Activated naive CD4-positive, alpha-beta T cell treated with anti-CD3 and anti-CD28 coated beads, Interleukin-2, amount 50 U/mL, for 72 hours (primary cell): ENCODE measurements at places on chromosomes 7 and 10.

DNA sequence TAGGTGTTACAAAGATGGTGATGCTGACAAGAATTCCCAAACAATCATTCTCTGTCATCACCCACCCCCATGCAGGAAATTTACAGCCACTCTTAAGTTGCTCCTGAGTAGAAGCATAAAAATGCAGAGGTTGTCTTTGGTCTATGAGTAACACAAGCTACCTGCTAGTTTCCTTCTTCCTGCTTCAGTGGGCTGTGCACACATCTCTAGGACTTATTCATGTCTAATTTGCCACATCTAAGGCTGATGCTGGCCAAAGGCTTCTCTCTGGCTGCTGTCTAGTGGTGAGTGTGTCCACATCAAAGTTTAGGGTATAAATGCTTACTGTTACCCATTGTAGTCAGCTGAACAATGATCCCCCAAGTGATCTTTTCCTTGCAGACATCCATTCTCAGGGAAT, 662.5 kb downstream of the TYW1 start:
- no peak for DNase-seq

- no peak for DNase-seq
Observed at GRCh38 chr7:46534664-46535588, 613.9 kb upstream of the IGFBP3 start.

- DNase-seq = peak; percentile 48
Observed at GRCh38 chr7:157496416-157497275, 159.8 kb downstream of the DNAJB6 start.

DNA sequence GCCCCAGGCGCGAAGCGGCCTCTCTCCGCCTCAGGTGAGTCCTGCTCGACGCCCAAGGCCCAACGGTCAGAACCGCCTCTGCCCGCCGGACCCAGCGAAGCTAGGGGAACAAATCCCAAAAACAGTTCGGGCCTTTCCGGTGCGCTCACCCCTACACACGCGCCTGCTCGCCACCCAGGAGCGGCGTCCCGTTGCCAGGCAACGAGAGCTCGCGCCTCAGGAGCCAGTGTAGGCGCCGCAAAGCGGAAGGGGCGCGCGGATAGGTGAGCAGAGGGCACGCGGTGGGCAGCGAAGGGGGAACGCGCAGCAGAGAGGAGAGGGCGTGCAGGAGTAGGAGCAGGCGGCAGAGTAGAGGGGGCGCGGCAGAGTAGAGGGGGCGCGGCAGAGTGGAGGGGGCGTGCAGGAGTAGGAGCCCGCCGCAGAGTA, at the start of the genes DYDC1 and DYDC2:
TSS of gene DYDC1 (minus strand) at position 193 of the 426 bp plus-strand sequence. CDS start 4,154 bp downstream, outside the sequence.
TSS of gene DYDC2 (plus strand) at position 219 of the 426 bp plus-strand sequence. CDS start 5,663 bp downstream, outside the sequence.
- peak; percentile 61 for DNase-seq

DNA sequence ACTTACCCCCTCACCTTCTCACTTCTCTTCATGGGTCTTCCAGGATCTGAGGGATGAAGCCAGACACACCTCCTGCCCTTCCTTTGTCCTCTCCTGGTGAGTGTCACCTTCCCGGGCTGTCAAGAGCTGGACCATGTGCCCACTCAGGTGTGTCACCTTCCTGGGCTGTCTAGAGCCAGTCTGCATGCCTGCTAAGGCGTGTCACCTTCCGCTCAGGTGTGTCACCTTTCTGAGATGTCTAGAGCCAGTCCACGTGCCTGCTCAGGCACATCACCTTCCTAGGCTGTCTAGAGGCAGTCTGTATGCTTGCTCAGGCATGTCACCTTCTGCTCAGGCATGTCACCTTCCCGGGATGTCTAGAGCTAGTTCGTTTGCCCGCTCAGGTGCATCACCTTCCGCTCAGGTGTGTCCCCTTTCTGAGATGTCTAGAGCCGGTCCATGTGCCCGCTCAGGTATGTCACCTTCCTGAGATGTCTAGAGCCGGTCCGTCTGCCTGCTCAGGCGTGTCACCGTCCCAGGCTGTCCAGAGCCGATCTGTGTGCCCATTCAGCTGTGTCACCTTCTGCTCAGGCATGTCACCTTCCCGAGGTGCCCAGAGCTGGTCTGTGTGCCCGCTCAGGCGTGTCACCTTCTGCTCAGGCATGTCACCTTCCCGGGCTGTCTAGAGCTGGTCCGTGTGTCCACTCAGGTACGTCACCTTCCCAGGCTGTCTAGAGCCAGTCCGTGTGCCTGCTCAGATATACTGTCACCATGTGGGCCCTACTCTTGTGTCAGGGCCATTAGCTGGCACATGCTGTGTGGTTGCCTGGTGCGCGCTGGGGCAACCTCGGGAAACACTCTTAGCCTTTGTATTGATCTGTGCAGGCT, 245.3 kb downstream of the EBF3 start:
- DNase-seq = no peak

DNA sequence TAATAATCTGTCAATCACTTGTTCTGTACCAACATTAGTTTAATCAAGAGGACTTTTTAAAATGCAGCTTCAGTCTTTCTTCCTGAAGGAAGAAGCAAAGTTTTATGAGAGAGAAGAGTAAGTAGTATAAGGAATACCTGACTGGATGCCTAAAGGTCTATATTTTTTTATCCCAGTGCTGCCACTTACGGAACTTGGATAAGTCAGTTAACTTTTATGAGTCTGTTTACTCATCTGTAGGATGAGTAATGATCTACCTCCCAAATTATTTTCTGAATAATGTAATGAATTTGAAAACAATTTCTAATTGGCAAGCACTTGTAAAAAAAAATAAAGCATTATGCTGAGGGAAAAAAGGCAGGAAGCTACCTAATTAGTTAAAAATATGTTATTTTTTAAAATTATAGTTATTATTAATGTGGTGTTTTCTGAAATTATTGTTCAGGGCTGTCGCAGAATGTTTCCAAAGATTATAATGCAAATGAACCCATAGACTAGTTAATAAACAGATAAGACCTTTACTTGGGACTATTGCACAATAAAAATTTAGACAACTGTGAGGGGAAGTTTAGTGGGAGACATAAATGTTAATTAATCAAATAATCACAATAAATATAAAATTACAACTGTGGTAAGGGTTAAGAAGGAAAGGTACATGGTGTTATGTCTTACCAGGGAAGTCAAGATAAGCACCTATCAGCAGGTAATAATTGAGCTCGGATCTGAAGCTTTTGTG, 24.6 kb downstream of the SLK start:
- no peak for DNase-seq

GRCh38 chr7:24762771-24763170, 5.5 kb upstream of the GSDME start:
- no peak for DNase-seq

- no peak for DNase-seq
Observed at GRCh38 chr7:76283254-76284159, 19.0 kb upstream of the HSPB1 start.

DNA sequence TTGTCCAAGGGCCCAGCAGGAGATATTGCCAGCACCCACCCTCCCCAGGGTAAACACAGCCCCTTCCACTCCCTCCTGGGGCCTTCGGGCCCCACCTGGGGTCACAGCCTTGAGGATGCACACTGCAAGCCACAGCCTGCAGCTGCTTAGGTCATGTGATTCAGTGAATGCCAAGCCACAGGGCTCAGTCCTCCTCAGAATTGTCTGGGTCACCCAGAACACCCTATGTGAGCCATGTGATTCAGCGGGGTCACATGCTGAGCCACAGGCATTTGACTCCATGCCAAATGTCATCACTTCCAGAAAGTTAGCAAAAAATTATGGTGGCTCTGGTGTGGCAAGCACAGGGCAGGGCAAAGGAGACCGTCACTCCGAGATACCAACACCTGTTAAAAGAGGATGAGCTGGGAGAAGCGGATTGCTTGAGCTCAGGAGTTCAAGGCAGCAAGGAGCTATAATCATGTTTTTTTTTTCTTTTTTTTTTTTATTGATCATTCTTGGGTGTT, 17.2 kb upstream of the PSAP start:
- DNase-seq = no peak

GRCh38 chr10:105785721-105786120, 1144.6 kb downstream of the SORCS3 start:
- DNase-seq = no peak
